ENCODE measurements at places on chromosomes 1 and 21.

DNA sequence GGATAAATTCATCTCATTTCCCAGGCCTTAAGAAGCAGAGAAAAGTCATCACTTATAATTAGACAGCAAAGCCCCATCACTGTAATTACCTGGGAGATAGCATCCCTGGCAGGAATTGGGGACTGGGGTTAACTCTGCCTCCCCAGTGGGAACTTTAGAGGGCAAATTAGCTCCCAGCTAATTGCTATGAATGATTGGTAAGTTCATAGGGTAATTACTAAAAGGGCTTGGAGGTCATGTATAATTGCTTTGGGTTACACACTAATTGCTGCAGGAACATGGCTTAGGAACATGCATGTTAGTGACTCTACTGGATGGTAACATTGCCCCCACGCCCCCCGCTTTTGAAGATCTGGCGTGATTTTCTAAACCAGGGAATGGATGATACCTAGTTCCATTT is 64.8 kb downstream of the UBE2T start:
- no peak for DNase-seq

DNA sequence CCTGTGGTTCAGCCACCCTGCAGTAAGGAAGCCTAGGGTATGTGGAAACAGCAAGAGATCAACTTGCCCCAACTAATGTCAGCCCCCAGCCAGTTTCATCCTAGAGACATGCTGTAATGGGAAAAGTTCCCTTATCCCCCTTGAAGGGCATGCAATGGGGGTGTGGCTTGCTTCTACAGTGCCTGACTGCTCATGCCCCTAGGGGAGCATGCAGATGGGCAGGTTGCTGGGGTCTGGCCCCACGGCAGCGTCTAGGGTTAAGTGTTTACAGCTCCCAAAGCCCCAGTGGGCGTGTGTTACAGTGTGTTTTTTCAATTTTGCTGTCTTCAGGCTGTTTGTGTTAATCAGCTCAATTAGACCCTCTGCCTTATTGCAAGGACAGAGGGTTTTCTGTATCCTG is 1105.9 kb downstream of the AMY1C start:
- no peak for DNase-seq

- no peak for DNase-seq
Observed at GRCh38 chr1:24640288-24640687, 2.8 kb upstream of the SRRM1 start.

DNA sequence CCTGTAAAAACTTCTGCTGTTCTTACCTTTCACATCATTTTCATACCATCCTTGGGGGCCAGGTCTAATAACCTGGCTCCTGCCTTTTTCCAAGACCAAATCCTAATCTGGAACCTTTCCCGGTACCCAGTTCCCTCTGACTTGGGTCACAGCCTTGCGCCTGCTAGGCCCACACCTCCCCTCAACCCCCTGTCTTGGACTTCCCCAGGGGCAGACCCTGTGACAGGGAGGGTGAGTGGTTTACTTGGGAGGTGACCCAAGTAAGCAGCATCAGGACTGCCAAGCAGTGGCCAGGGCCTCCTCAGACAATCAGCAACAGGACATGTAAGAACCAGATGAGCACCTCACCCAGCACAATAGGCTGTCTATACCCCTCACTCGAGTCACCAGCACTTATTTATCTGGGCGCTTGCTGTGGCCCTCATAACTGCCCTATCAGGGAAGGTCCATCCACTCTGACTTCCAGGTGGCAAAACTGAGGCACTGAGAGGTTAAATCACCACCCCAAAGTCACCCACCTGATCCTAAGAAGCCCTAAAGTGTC is 124.7 kb downstream of the MATN1 start:
- DNase-seq = no peak
